NCI-H187 treated with DMSO at 0.1 percent for 48 hours (cell line): ENCODE measurements at places on chromosomes 5 and 9.

DNA sequence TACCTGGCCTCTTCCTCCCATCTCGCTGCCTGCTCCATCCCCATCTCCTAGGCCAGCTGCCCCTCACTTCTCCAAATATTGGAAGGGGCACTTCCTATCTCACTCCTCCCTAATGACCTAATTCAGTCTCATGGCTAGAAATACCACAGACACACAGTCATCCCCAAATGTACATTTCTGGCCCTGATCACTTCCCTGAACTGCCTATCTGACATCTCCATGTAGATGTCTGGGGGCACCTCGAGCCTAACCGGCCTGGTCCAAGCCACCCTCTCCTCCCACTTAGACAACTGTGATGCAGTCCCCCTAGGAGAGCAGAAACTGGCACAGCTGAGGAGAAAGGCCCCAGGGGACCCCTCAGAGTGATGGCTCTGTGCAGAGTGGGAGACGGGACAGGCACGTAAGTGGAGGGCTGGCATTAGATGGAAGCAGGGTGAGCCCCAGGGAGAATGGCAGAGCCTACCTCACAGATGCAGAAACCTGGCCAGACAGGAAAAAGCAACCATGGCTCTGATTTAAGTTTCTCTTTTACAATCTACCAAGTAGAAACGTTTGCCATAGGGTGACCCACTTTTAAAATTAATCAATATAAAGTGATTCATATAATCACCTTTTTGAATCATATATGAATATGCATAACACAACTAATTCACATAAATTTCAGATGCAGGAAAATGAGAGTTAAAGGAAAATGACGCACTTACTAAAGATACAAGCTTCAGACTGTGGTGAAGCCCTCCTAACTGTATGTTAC, 22.1 kb downstream of the CAMSAP1 start:
- no peak for DNase-seq

- no peak for DNase-seq
These were observed 5.7 kb downstream of the RCL1 start for GRCh38 chr9:4798281-4799032.

DNA sequence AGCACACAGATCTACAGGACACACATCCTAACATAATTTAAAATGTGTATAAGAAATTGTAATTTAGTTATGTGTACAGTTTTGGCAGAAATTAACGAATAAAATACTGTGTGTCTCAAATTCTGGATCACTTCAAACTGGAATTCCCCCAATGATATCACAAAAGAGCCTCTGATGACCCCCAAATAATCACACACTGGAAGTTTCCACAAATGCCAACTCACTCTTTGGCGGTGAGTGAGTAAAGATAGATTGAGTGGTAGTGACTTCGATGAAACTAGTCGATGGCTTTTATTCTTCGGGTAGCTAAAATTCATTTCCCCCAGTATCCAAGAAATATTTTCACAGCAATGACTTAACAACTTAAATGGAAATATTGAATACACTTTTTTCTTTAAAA, 2.2 kb downstream of the ZNF366 start:
- DNase-seq: no peak

- DNase-seq: no peak
These were observed 67.5 kb downstream of the MAMDC2 start for GRCh38 chr9:70111042-70111602.

- no peak for DNase-seq
These were observed 32.1 kb downstream of the TARS1 start for GRCh38 chr5:33472805-33473409.

DNA sequence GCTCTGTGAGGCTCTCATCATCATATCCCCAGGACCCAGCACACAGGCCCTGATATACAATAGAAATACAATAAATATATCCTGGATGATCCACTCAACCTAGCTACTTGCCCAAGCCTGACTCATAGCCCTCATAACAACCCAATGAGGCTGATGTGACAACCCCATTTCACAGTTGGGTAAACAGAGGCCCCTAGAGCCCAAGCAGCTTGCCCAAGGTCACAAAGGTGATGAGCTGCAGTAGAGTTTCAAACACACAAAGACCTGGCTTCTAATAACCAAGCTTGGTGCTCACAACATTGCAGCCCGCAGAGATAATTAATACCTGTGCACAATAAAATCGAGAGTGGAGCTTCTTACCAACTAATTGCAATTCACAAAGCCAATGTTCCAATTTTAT, 3.2 kb upstream of the AKNA start:
- DNase-seq: no peak

DNA sequence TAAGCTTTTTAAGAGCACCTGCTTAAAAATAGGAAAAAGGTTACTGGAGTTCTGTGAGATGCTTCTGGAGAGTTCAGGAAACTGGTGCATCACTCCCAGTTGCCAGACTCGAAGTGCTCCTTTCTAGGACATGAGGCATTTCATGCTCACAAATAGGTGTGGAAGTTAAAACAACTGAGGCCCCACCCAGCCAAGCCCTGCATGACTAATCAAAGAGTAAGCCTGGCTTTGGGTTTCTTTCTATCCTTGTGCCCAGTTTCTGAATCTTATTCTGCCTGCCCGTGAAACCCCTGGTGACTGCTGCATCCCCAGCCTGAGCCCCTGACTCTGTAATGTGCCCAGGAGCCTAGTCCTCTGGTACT, 7.7 kb downstream of the SPINK9 start:
- DNase-seq: no peak

GRCh38 chr5:127645300-127645726, 3.6 kb upstream of the CTXN3 start:
- no peak for DNase-seq

DNA sequence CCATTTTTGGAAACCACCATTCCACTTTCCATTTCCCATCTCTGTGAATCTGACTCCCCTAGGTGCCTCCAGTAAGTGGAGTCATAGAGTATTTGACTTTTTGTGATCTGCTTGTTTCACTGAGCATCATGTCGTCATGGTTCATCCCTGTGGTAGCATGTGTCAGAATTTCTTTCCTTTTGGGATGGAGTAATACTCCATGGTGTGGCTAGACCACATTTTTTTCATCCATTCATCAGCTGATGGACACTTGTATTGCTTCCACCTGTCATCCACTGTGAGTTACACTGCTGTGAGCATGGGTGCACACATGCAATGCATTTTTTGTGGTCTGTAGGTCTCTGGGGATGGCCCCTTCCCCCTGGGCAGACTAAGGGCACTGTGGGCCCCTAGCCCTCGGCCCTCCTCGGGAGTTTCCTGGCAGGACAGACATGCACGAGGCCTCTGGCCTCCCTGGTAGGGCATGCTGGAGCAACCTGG, 115.9 kb downstream of the GADD45G start:
- no peak for DNase-seq

- DNase-seq: no peak
These were observed 571.2 kb upstream of the DAB2 start for GRCh38 chr5:39995990-39996389.

- DNase-seq: no peak
These were observed 557.9 kb upstream of the GRAMD2B start for GRCh38 chr5:125865166-125865815.

DNA sequence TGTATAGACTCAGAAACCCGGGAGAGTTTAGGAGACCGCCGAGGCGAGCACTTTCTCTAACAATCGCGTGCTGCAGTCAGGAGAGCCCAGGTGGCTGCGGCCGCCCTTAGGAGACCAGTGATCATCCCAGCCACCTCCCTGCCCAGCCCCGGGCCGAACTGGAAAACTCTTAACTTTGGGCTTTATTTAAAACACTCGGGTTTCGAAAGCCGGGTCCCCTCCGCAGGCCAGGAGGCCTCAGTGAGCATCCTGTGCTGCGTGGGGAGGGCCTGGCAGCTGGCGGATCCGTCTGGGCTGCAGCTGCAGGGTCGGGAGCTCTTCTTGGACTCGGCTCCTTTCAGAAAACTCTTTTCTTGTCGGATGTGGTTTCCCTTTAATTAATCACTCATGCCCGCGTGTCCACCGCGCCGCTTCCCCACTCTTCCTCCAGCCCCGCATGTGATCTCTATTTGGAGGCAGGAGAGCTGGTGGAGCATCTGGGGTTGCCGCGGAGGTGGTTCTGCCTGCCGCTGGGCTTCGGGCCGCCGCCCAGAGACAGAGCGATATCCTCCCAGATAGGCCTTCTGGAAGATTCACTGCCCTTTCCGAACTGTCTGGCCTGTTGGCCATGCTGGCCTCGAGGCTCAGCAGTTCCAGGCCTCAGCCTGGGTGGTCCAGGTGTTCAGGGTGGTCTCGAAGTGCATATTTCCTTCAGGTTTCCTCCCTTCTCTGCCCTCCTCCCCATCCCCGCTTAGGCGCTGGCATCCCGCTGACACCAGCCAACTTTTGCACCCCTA, 59.5 kb downstream of the TMEM174 start:
- DNase-seq: no peak

- DNase-seq: no peak
These were observed 352.2 kb downstream of the PLK2 start for GRCh38 chr5:58107704-58108103.

DNA sequence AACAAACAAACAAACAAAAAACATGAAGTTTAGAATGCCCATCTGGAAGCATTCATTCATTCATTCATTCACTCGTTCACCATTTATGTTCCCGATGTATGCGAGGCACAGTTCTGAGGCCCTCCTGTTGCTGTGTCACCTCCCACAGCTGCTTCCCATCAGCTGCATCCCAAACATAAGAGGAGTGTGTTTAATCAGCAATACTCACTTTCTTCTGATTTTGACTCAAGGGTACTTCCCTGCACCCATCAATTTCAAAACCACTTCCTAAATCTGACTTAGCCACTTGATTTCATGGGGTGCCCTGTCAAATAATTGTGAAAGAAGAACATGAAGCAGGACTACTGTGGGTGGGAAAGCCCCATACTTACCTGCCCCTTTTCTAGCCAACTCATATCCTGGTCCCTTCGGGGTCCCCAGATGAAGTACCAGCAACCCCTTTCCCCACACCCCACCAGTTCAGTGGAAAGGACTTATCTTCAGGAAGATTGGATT, 128.0 kb upstream of the IL12B start:
- DNase-seq: no peak

GRCh38 chr9:105051897-105052296, 123.9 kb upstream of the ABCA1 start:
- no peak for DNase-seq

- DNase-seq: no peak
These were observed 28.9 kb downstream of the NLN start for GRCh38 chr5:65750938-65751337.
